ENCODE measurements at places on chromosomes 4 and X. TPM values are rescaled to one million over a fixed set of nuclear protein-coding genes. Genes with fewer than 3 reads are reported as not detected.

The AFAP1 gene
- polyA plus RNA-seq, result 28.5 TPM

The ADAMTS3 gene
- polyA plus RNA-seq, result 6.7 TPM

DNA sequence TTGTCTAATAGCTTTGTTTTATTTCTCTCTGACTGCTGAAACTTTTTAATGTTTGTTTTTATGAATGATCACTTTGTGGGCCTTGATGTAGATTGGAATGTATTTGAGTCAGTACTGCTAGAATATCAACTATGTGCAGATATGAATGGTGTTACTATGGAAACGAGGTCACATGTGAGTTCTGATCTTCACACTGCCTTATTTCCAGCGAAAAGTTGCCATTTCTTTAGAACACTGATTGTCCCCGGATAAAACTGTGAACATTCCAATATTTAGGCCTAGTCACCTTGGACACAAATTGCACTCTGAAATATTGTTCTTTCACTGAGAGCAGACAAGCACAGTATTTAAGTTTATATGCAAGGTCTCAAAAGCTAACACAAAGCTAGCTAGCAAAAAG, 27.2 kb upstream of the MAGED1 start:
- no peak for DNase-seq

GRCh38 chr4:170306208-170306607, 216.5 kb upstream of the AADAT start:
- DNase-seq, result no peak

All from left lung (tissue), 14 donors.